HS-5 (cell line): ENCODE measurements at places on chromosomes 2 and 18.

DNA sequence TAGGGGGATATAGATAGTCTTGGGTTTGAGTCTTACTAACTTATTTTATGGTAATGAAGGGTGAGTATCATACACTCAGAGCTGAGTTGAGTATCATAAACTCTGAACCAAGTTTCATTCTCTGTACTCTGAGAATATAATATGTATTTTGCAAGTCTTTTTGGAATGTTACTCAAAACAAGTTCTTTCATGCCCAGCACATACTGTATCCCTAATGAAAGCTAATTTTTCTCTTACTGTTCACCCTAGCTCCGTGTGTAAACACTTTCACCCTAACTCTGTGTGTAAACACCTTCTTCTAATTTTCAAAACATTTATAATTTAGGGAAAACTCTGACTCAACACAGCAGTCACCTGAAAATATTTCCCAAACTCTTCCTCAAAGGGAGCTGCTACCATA, 29.7 kb upstream of the CHST9 start:
- no peak for DNase-seq

GRCh38 chr2:148824190-148824589, 50.8 kb upstream of the KIF5C start:
- DNase-seq: no peak

DNA sequence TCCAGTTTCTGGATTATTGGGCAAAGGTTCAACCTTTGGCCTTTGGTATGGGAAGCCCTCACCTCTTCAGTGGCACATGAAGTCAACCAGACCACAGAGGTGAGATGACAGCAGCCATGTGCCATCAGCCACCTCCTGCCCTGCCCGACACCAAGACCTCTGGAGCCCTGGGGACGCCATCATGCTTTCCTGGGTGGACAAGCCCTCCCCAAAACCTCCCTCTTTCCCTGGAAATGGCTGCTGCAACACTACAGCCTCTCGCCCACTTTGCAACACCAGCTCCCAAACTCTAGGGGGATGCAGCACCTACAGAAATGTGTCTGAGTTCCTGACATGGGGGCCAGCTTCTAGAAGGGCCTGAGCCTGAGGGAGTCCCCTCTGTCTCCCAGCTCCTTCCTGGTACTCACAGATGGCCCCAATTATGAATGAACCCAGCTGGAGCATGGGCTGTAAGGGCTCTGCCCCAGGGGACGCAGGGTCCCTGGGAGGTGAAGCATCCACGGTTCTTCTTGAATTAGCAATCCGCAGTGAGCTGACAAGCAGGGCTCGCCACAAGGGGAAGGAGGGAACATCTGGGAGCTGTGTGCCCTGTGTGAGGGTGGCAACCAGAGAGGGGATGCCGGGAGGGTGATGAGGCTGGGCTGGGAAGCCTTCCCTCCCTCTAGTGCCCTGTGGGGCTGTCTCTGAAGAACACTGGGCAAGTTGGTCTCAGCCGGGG, 268.5 kb upstream of the HDAC4 start:
- no peak for DNase-seq

DNA sequence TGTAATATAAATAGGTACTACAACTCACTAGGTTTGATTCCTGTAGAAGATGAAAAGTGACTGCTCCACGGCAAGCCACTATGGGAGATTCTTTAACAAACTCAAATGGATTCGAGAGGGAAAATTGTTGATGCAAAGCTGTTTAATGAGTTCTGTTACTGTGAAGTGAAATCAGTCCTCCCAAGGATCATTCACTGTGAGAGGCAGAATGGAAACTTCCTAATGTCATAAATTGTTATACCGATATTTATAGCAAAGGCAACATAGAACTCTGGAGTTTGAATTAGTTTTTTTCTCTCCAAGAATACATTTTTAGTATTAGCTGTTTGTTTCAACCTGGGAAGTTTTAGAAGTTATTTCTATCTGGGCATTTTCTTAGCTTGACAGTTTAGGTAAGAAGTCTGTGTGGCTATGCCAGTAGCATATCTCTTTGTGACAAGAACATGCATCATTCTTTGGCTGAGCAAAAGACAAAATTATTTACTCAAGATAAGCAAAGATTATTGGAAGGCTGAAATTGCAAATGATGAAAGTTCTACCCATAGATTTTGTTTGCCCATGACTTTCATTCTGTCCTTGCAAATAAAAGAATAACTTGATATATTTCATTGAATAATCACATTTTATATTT, 979.7 kb downstream of the DPP10 start:
- DNase-seq: no peak

DNA sequence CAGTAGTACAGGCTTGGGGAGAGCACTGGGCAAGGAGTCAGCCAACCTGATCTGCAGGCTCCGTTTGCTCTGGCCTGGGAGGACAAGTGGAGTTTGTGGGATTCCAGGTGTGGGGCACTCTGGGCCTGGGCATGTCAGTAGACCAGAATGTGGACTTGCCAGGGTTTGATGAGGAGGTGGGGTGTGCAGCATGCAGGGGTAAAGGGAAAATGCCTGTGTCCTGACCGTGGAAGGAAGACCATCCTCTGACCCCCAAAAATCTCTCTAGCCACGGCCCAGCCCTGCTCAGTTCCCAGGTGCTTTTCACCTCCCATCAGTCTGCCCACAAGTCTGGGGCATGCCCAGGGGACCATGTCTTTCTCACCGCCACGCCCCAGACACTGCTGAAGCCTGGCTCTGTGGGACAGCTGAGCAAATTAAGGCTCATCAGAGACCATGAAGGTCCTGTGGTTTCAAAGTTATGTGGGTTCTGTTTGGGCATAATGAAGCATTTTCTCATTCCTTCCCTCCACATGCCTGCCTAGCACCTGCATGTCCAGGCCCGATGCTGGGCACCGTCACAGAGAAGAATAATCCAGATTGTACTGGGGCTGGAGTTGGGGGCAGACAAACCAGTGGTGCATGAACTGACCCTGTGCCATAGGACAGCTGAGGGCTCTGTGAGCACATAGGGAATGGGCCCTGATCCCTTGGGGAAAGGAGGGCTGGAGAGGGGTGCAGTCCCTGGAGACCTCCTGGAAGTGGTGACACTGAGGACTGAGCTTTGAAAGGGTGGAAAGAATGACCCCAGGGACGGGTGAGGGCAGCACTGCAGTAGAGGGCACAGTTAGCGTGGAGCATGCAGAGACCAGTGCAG, 6.5 kb upstream of the KCNF1 start:
- DNase-seq: no peak

DNA sequence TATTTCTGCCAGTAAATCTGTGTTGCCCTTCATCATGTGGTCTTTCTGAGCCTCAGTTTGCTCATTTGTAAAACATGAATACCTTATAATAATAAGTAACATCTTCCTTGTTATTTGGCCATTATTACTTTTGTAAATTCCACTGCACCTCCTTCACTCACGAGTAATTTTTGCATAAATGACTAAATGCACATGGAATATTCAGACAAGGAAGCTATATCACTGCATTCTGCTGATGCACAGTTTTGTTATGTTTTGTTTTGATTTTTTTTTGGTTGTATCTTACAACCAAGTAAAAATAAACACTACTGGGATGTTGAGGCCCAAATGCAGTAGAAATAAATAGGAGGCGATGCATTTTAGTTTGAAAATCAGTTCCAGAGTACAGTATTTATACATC, 185.3 kb upstream of the POU3F3 start:
- no peak for DNase-seq

GRCh38 chr2:120886534-120887319, 151.1 kb downstream of the GLI2 start:
- no peak for DNase-seq

GRCh38 chr2:25276569-25277465, 64.9 kb downstream of the DNMT3A start:
- no peak for DNase-seq

GRCh38 chr2:26979741-26980140, 9.3 kb downstream of the MAPRE3 start:
- DNase-seq: no peak

DNA sequence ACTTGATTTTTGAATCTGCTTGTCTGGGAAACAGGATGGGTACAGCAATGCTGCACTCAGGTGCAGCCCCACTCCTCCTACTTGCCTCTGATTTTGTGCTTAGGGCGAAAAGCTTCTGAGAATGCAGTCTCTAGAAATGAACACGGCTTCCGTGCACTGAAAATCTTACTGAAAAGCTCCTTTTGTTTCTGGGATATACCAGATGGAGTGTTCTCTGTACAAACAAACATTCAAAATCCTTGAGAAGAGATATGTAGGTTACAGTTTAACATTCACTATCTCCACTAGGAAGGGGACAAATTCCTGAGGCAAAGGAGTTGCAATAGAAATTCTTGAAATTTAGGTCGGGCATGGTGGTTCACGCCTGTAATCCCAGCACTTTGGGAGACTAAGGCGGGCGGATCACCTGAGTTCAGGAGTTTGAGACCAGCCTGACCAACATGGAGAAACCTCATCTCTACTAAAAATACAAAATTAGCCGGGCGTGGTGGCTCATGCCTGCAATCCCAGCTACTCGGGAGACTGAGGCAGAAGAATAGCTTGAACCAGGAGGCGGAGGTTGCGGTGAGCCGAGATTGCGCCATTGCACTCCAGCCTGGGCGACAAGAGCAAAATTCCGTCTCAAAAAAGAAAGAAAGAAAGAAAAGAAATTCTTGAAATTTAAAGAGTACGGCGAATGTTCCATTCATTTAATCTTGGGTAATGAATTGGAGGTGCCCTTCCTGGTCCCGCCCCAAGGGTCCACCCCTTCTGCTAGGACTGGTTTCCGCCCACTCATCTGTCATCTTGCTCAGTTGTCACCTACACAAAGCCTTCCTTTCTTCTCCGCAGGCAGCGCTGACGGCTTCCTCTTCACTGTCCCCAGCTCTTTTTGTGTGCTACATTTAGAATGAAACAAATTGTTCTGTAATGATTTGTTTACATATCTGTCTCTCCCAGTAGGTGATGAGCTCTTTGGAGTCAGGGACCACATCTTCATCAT, 92.4 kb downstream of the SOCS6 start:
- no peak for DNase-seq

- no peak for DNase-seq
Observed at GRCh38 chr2:67797801-67798540, 264.8 kb downstream of the C1D start.
